ENCODE measurements at places on chromosomes 13 and 19. TPM values are rescaled to one million over a fixed set of nuclear protein-coding genes. Genes with fewer than 3 reads are reported as not detected.

The MBNL2 gene
- 134 TPM for total RNA-seq

The CYP2F1 gene
- not detected for total RNA-seq

The KLK15 gene
- total RNA-seq: not detected

The SAFB gene
- total RNA-seq: 36.8 TPM

The DLEU7 gene
- total RNA-seq: not detected

The KLF5 gene
- 4.7 TPM for total RNA-seq

The CGB5 gene
- not detected for total RNA-seq

The ACTL9 gene
- not detected for total RNA-seq
